ENCODE measurements at places on chromosomes 5 and 9.

GRCh38 chr5:16763211-16763610 is 146.4 kb upstream of the RETREG1 start:
- no peak for DNase-seq

GRCh38 chr9:121703014-121703734 is 51.7 kb downstream of the DAB2IP start:
- no peak for DNase-seq

GRCh38 chr9:30935730-30936129 is 1448.7 kb upstream of the ACO1 start:
- no peak for DNase-seq

DNA sequence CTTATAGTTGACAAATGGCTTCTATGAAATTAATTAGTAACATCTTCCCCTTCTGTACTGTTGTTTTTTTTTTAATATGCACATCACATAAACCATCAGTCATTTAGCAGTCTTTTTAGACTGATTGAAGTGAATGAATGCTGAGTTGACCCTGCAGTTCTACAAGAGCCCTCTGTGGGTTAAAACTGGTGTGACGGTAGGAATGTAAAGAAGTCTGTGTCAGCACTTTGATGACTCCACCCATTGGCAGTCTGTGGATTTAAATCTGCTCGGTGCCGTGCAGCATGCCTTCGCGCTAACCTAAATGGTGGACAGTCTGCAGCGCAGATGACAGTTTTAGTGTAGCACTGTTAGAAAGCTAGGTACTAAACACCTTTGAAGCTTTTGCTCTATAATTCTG is 3.1 kb downstream of the GTF3C4 start:
- DNase-seq, result no peak

GRCh38 chr5:150067405-150067960 is 18.9 kb downstream of the CSF1R start:
- no peak for DNase-seq

DNA sequence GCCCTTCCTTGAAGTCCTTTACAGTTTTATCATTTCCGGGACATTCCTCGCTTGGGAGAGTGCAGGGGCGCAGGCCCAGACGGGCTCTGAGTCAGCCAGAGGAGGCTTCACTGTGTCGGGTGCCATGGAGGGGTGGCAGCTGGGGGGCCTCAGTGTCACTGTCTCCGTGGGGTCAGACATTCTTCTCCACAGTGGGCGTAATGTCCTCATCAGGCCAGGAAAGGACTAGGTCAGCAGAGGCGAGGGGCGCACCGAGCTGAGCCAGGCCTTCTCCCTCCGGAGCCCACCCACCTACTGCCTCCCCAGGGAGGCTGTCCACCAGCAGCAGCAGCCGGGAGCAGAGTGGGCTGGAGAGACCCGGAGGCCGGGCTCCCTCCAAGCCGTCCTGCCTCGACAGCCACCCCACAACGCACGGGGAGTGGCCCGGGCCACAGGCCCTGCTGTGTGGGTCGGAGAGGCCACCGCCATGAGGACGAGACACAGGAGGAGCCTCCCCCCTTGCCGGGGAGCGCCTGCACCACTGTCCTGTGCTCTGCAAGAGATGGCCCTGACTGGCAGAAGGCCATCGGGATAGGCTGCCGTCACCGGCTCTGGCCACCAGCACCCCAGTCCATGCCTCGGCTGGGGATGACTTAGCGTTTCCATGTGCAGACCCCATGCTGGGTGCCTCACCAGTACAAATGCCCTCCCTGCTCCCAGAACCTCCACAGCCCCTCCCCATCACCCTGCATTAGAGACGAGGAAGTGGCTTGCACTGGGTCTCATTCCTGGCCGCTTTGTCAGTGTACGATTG is 26.5 kb downstream of the SARDH start:
- DNase-seq, result no peak

- no peak for DNase-seq
Observed at GRCh38 chr5:54547711-54548250, 30.2 kb downstream of the SNX18 start.

GRCh38 chr9:135698767-135699166 is 514 bp downstream of the SOHLH1 start:
- no peak for DNase-seq

DNA sequence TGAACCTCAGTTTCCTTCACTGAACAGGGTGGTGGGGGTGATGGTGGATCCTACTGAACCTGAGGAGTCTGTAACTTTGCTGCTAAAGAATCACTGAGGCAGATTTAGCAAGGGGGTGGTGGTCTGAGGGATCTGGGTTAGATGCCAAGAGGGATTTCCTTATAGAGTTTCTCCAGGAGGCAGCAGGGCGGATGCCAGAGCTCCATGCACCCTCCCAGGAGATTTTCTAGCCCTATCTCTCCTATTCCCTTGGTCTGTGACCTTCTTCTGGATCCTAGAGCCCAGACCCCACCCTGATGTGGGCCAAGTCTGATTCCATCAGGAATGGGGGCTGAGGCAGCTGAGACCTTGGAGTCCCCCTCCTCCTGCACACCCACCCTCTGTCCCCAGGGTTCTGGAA is 6.0 kb downstream of the PTGS1 start:
- no peak for DNase-seq

DNA sequence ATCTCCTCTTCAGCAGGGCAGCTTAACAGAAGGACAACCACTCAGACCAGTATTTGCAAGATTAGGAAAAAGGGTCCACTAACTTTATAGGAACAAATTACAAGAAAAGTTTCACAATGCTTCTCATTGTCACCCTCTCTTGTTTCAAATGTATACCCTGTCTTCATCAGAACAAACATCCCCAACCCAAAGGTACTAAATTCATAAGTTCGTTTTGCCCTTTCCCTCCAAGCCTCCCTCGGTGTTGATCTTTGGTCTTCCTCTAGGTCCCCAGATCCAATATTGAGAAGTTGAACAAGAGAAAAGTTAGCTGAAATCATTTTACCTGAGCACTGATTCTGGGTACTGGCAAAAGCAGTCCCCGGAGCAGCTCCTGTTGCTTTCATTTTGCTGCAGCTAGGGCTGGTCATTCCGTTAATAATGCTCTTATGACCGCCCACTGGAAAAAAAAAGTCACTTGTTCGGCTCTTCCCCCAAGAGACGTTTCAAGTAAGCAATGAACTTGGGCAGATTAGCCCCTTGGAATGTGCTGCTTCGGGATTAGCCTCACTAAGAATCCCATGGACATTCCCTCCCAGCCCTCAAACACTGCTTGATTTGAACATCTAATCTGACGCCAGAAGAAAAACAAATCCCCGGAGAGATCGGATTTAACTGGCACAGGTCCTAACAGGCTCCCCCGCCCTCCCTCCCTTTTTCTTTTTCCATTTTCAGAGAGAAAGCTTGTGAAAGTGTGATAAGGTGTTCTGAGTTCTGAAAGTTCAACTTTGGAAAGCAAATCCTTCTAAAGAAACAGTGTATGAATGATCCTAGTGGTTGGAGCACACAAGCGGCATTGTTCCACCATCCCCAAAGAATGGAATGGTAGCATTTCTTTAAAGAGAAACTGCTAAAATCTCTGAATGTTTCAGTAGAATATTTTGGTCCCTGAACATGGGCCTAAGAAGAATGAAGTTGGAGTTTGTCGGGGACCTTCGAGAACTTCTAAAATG is 252.5 kb downstream of the TRPM3 start:
- no peak for DNase-seq

- peak; percentile 23 for DNase-seq
Observed at GRCh38 chr5:79689541-79690466, at the start of gene CMYA5. TSS of gene CMYA5 (plus strand) at chr5:79689836. CDS start at chr5:79689908, 72 bp downstream.

DNA sequence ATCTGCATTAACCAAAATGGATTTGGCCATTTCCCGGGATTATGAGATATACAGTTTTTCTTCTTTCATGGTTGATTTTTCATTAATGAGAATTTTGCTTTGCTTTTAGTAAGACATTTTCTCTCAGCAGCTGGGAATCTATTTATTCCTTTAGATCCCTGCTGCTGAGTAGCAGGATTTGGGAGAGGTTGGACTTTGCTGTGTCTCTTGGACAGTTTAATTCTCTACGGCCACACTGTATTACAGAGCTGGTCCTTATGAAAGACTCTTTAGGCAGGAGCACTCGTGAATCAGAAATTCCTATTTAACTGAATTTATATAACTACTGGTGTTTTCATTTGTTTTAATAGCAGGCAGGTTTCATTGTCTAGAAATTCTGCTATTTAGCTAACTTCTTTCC is 1.6 kb downstream of the UNC13B start:
- DNase-seq, result no peak

- DNase-seq, result no peak
Observed at GRCh38 chr5:132391870-132392269, 22.4 kb downstream of the SLC22A5 start.

DNA sequence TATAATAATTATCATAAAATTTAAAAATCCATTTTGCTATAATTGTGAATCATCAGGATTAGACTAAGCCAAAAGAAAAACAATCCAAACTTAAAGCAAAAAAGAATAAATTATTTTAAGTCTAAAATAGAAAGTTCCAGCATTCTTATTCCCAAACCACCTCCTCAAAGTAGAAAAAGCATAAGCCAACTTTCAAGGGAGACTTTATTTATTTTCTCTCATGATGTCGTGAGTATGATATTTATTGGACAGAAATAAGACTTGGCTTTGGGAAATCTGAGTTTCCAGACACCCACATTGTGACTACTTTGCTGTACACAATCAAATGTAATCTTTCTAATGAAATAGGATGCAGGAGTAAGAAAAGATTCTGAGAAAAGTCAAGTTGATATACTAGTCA is 372.1 kb downstream of the MTRR start:
- DNase-seq, result no peak

DNA sequence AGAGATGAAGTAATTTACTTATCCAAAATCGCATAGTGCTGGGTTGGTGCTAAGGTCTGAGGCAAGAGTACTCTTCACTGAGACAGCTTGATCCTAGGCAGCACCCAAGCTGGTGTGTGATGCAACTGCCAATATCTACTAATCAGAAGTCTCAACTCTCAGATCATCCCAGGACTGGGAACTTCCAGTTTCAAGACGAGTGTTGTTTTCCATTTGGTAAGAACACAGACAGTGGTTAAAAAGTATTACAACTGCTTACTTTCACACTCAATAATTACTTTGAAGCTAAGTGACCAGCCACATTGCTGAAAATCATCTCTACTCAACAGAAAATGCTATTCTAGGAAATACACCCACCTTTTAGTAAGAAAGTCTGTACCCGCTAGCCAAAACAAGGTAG is 45.3 kb downstream of the FBXW11 start:
- no peak for DNase-seq

GRCh38 chr9:84207491-84207951 is 133.0 kb downstream of the SLC28A3 start:
- DNase-seq, result no peak

- no peak for DNase-seq
Observed at GRCh38 chr5:179262126-179262920, 82.9 kb downstream of the ADAMTS2 start.

DNA sequence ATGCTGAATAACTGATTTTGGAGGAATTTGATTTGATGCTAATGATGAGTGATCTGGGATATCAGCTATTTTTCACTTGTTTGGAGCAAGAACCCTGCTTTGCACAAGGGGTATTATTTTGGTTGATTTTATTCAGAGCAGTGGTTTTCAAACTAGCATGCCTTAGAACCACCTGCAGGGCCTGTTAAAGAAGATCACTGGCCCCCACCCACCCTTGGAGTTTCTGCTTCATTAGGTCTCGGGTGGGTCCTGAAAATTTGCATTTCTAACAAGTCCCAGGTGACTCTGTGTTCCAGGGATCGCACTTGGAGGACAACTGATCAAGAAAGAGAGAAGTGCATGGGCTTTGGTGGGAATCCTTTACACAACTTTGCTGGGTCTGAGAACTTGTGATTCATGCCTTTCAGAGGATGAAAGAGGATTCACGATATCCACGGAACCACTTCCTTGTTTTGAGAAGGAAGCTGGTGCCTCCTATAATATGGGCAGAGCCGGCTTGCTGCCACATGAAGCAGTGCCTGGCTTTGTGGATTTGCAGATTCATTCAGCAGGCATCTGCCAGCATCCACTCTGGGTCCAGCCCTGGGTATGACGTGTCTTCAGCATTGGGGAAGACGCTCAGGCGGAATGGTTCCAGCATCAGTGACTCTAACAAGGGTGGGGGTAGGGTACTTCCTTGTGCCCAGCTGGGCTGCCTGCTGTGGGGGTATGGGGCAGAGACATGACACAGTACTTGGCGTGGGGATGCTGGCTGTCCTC is 106.6 kb upstream of the PITX1 start:
- no peak for DNase-seq

- DNase-seq, result no peak
Observed at GRCh38 chr5:117060099-117060498, 485.5 kb upstream of the SEMA6A start.

Measured in NCI-H510A (cell line).